HCT116 (cell line): ENCODE measurements at places on chromosomes 7 and 10. TPM values are rescaled to one million over a fixed set of nuclear protein-coding genes. Genes with fewer than 3 reads are reported as not detected.

- no peaks in the 10 kb centered on the region for H3K27me3 ChIP-seq
- H3K4me1 ChIP-seq: peaks cover 24% of the 10 kb centered on the region
- no peak overlapping the region for H3K4me3 ChIP-seq
- DNase-seq: no peak
- no peak overlapping the region for H3K27ac ChIP-seq
Measured at GRCh38 chr7:98815313-98815712, 54.5 kb downstream of the TMEM130 start.

- peaks cover 75% of the 10 kb centered on the region for H3K36me3 ChIP-seq
- H3K27ac ChIP-seq: no peak overlapping the region
- no peak overlapping the region for H3K4me3 ChIP-seq
- H3K4me1 ChIP-seq: no peaks in the 10 kb centered on the region
Measured at GRCh38 chr7:30604901-30605300, 10.2 kb downstream of the GARS1 start.

DNA sequence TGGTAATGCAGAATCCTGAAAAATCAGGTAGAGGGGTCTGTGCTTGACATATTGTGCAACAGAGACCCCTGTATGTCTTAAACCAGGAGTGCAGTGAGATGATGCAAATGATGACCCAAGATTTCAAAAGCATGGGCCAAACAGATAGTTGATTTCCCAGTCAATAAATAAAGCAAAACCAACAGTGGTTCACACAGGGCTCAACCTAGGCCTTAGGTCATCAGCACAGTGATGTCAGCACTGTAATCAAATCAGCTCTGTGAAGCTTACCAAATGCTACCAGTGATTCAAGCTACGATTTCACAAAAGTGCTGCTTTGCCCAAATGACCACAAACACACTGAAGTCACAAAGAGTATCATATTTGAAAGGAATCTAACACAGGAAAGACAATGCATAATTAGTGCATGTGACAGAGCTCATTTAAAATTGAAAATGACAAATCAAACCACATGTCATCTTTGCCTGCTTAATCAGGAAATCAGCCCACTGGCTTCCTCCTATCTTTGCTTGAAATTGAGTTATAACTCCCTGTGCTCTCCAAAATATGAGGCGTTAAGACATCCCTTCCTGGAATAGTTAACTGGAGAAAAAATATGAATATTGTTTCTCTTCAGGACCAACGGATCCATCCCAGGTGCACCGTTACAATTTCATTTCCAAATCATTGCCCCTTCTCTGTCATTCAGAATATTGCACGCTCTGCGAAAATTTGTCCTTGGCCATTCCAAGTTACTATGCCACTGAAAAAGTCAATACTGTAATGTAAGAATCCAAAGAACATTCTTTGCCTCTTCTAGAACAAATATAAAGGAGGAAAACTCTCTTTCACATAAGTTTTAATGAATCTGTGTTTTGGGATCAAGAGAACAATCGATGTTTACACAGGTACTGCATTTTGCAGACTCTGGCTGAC is 41.9 kb upstream of the ASL start:
- peaks cover 4% of the 10 kb centered on the region; the same call in 1 of the 2 replicates for H3K4me1 ChIP-seq
- H3K4me3 ChIP-seq: no peak overlapping the region
- no peaks in the 10 kb centered on the region for H3K36me3 ChIP-seq
- no peak for DNase-seq
- H3K27me3 ChIP-seq: no peaks in the 10 kb centered on the region

MOGAT3 gene
- not detected for total RNA-seq

DNA sequence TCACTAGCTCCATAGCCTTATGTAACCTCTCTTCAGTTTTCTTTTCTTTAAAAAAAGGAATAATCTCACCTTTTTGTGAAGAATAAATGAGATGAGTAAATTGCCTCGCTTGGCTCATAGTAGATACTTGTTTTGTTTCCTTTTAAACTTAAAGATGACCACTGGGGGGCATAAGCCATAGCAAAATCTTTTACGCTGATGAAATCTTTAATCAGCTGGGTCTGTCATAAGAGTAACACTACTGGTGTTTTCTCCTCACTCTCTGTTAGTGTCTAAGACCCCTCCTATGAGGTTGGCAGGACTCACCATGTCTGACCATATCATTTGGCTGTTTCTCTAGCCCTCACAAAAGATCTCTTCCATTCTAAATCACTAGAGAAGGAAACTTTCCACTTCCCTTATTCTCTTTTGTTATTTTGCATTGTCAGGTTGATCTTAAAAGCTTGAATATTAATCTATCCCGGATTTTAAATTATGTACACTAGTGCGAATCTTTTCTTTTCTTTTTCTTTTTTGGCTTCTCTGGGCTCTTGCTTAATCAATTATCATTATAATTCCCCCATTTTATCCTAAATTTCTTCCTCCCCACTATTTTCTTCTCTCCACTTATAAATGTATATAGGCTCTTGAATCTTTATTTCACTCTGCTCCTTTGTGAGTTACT is 12.5 kb downstream of the STAG3 start:
- peak; percentile 42 for DNase-seq
- H3K4me1 ChIP-seq: no peaks in the 10 kb centered on the region
- no peaks in the 10 kb centered on the region for H3K36me3 ChIP-seq
- no peak overlapping the region for H3K27ac ChIP-seq
- H3K27me3 ChIP-seq: no peaks in the 10 kb centered on the region

GRCh38 chr7:112162142-112162766 is 43.9 kb downstream of the DOCK4 start:
- no peak for DNase-seq
- H3K4me3 ChIP-seq: no peak overlapping the region
- H3K27me3 ChIP-seq: no peaks in the 10 kb centered on the region
- no peaks in the 10 kb centered on the region for H3K4me1 ChIP-seq

DNA sequence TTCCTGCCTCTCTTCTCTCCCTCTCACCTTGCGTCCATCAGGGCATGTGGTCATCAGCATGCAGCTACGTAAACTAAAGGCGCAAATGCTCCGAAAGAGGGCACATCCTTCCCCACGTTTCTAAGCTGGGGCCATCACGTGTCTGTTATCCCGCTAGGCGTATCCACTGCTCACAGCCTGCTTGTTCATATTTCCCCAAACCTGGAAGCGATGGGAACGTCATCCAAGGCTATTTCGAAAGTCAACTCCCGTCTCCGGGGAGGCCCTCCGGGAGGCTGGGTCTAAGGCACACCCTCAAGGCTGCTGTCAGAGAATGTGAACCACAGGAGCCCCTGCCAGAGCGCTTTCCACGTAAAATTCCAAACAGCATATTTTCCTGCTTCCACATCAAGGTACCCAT is 199.2 kb downstream of the DIP2C start:
- DNase-seq: no peak
- no peak overlapping the region for H3K4me3 ChIP-seq
- H3K4me1 ChIP-seq: no peaks in the 10 kb centered on the region
- H3K27me3 ChIP-seq: no peaks in the 10 kb centered on the region
- H3K36me3 ChIP-seq: no peaks in the 10 kb centered on the region

GRCh38 chr10:33303988-33304387 is 30.5 kb downstream of the NRP1 start:
- H3K4me1 ChIP-seq: no peaks in the 10 kb centered on the region
- no peak overlapping the region for H3K27ac ChIP-seq
- no peaks in the 10 kb centered on the region for H3K36me3 ChIP-seq

GRCh38 chr7:129777195-129777844 is 165.8 kb downstream of the NRF1 start:
- H3K4me1 ChIP-seq: peaks cover 29% of the 10 kb centered on the region
- H3K27ac ChIP-seq: no peak overlapping the region; the same call in 1 of the 2 replicates
- DNase-seq: no peak
- no peaks in the 10 kb centered on the region for H3K27me3 ChIP-seq
- H3K4me3 ChIP-seq: no peak overlapping the region

DNA sequence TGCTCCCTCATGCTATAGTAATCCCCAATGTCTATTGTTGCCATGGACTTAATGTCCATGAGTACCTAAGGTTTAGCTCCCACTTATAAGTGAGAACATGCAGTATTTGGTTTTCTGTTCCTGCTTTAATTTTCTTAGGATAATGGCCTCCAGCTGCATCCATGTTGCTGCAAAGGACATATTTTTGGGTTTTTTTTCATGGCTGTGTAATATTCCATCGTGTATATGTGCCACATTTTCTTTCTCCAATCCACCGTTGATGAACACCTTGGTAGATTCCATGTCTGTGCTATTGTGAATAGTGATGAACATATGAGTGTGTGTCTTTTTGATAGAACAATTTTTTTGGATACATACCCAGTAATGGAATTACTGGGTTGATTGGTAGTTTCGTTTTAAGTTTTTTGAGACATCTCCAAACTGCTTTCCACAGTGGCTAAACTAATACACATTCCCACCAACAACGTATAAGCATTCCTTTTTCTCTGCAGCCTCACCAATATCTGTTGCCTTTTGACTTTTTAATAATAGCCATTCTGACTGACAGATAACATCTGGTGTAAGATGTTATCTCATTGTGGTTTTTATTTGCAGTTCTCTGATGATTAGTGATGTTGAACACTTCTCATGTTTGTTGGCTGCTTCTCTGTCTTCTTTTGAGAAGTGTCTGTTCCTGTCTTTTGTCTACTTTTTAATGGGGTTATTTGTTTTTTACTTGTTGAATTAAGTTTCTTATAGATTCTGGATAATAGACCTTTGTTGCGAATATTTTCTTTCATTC is 68.8 kb upstream of the IFRD1 start:
- no peaks in the 10 kb centered on the region for H3K27me3 ChIP-seq
- H3K27ac ChIP-seq: no peak overlapping the region
- H3K36me3 ChIP-seq: no peaks in the 10 kb centered on the region
- no peak overlapping the region for H3K4me3 ChIP-seq

DNA sequence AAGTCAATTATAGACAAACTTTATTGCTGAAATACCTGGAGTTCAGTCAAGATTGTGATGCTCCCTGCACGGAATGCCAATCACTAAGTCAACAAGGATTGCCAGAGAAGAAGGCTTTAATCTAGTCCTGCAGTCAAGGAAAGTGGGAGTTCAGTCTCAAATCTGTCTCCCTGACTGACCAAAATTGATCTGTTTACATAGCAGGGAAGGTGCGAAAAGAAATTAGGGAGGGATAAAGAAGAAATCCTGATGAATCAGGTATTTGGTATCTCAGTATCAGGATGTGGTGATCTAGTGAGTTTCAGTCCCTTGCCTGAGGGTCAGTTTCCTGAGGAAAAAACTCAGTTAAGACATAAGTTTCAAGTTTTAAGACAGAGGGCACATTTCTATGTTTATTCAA is 2.1 kb upstream of the AKR1D1 start:
- H3K36me3 ChIP-seq: no peaks in the 10 kb centered on the region
- no peak overlapping the region for H3K27ac ChIP-seq
- no peak for DNase-seq
- H3K4me3 ChIP-seq: no peak overlapping the region
- H3K4me1 ChIP-seq: no peaks in the 10 kb centered on the region
- no peaks in the 10 kb centered on the region for H3K27me3 ChIP-seq

UNC5B gene
- 22.0 TPM for total RNA-seq

DNA sequence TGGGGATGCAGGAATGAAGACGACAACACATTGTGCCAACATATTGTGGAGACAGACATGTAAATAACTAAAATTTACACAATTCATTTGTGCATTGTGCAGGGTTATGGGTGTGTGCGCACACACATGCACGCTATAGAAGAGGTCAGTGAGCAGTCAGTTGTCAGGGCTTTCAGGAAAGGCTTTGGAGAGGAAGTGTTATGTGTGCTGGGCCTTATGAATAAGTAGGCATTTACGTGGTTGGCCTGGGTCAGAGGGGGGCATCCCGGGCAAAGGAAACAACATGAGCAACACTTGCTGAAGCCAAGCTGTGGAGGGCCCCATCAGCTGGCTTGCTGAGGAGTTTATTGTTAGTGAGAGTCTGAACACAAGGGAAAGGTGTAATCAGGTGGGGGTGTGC is 4.1 kb downstream of the PRXL2A start:
- no peak overlapping the region for H3K27ac ChIP-seq
- no peaks in the 10 kb centered on the region for H3K27me3 ChIP-seq
- DNase-seq: no peak
- peaks cover 7% of the 10 kb centered on the region; the same call in 1 of the 2 replicates for H3K4me1 ChIP-seq
- H3K4me3 ChIP-seq: no peak overlapping the region

GRCh38 chr7:20514364-20514763 is 101.1 kb upstream of the ABCB5 start:
- no peak overlapping the region for H3K4me3 ChIP-seq
- H3K36me3 ChIP-seq: no peaks in the 10 kb centered on the region
- no peak overlapping the region for H3K27ac ChIP-seq
- H3K27me3 ChIP-seq: no peaks in the 10 kb centered on the region
- DNase-seq: no peak

INSYN2A gene
- not detected for total RNA-seq

DNA sequence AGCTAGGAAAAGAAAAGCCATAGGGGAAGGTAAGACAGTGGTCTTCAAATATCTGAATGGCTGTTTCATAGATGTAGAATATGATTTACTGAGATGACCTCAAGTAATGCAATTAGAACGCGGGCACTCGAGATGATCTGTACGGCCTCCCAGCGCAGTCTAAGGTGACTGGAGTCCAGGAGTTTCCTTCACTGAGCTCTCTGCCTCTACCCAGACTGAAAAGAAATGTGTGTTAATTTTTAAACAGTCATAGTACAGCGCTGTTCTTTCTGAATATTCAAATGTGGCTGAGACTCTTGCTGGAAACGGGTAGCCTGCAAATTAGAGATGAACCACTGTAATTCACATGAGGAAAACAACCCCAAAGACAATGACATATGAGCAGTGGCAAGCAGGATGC is 562.4 kb upstream of the AUTS2 start:
- H3K4me1 ChIP-seq: no peaks in the 10 kb centered on the region
- no peaks in the 10 kb centered on the region for H3K36me3 ChIP-seq
- H3K27ac ChIP-seq: no peak overlapping the region
- DNase-seq: no peak

OGA gene
- 127 TPM for total RNA-seq

DNA sequence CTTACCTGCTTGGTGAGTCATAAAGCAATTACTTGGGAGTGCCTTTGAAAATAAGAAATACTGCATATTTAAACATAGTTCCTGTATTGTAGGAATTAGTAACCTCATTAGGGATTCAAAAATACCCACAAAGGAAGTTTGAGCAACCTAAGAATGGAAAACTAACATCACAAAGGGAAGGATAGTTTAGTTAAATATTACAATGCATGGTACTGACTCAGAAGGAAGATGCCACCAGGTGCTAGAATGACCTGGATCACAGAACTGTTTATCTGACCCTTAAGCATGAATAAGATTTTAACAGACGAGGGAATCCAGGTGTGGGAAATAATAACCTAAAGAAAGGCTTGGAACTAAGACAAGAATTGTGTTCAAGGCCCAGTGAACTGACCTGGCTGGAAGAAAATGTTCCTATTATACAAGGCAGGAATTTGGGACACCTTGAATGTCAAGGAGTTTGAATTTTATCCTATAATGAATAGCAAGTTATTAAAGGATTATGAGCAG is 106.4 kb downstream of the GSAP start:
- no peaks in the 10 kb centered on the region for H3K36me3 ChIP-seq
- no peak overlapping the region for H3K27ac ChIP-seq
- no peak for DNase-seq
- no peak overlapping the region for H3K4me3 ChIP-seq
- H3K4me1 ChIP-seq: peaks cover 31% of the 10 kb centered on the region
